ENCODE measurements at places on chromosomes 7 and 10.

GRCh38 chr10:126397640-126398382 lies 9.5 kb upstream of the ADAM12 start:
- no peak for DNase-seq

- no peak for DNase-seq
Measured at GRCh38 chr7:121180436-121181063, 148.2 kb upstream of the WNT16 start.

GRCh38 chr7:33744293-33745075 lies 160.9 kb upstream of the BMPER start:
- DNase-seq: no peak

DNA sequence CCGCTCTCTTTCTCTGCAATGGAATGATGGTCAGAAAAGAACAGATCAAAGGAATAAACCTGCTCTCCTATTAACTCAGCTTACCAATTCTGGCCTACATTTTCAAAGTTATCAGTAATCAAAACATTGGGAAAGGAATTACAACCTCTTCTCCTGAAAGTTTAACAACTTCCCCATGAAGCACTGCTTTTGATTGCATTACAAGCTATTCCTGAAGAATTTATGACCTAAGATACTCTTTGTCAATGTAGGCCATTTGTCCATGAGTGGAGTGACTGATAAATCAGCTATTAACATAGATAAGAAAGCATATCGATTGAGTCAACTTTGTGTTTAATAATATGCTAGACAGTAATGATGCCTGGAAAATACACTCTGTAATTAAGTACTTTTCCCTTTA lies 271.7 kb upstream of the C7orf33 start:
- DNase-seq: no peak

DNA sequence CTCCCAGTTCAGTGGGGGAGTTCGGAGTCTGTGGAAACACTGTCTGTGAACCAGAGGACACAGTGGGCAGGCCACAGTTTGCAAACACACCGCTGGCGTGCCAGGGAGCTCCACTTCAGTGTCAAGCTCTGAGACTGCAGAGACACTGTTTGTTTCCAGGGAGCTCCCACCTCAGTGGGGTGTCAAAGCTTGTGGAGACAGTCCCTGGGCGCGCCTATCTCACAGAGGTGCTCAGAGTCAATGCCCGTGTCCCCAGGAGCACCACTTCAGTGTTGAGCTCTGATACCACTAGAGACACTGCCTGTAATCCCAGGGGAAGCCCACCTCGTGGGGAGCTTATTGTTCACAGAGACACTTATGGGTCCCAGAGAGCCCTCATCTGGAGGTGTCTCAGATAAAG lies 4.3 kb downstream of the MYO1G start:
- no peak for DNase-seq

- no peak for DNase-seq
Measured at GRCh38 chr10:71780719-71781118, 7.4 kb upstream of the VSIR start.

- no peak for DNase-seq
Measured at GRCh38 chr10:57015595-57016318, 654.7 kb upstream of the ZWINT start.

DNA sequence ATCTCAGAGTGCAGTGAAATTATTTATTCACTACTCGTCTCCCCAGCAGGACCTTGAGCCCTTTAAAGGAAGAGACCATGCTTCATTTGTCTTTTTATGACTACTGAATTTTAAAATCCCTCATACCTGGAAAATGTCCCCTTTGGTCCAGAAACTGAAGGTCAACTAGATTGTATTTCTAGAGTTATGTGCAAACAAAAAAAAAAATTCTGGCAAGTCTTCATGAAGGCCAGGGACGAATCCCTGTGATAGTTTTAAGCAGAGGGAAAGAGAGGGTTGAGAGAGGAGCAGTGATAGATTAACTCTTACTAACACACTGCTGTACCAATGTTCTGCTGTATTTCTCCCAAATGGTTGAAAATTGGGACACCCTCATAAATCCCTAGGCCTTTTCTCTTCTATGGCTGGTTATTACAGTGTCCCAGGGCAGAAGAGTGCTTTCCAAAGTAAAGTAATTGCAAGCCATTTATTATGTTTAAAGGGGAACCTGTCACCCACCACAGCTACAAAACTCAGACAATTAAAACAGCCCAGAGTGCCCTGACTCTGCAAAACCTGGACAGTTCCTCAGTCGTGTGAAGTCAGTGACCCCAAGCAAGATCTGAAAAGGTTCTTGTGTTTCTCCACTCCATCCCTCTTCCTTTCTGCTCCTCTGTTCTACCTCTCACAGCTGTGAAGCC lies 182.8 kb upstream of the AOAH start:
- DNase-seq: no peak

- no peak for DNase-seq
Measured at GRCh38 chr10:52747694-52748093, 24.9 kb downstream of the MBL2 start.

DNA sequence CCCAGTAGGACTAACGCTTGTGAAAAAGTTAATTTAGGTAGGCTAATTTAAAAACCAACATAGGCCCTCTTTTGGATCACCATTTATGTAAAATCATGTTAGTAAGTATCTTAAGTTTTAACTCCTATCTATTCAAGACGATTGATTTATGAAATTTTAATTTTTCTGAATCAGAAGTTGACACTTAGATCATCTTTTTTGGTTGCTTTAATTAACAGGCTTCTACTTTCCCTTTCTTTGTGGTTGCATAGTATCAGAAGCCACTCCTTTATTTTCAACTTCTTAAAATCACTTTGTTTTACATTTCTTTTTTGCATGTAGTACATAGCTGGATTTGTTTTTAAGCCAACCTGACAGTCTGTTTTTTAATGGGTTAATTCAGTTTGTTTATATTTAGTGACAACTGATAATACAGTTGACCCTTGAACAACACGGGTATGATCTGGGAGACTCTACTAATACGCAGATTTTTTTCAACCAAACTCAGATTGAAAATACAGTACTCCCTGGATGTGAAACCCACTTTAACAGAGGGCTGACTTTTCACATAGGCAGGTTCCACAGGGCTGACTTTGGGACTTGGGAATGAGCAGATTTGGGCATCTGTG lies 69.7 kb upstream of the SYPL1 start:
- no peak for DNase-seq

GRCh38 chr10:95327367-95327766 lies 36.6 kb upstream of the PDLIM1 start:
- no peak for DNase-seq

GRCh38 chr7:34222722-34223121 lies 317.4 kb downstream of the BMPER start:
- DNase-seq: no peak

- no peak for DNase-seq
Measured at GRCh38 chr7:151431281-151431767, 8.6 kb downstream of the CRYGN start.

GRCh38 chr7:43568529-43568928 lies 14.4 kb upstream of the STK17A start:
- DNase-seq: no peak

DNA sequence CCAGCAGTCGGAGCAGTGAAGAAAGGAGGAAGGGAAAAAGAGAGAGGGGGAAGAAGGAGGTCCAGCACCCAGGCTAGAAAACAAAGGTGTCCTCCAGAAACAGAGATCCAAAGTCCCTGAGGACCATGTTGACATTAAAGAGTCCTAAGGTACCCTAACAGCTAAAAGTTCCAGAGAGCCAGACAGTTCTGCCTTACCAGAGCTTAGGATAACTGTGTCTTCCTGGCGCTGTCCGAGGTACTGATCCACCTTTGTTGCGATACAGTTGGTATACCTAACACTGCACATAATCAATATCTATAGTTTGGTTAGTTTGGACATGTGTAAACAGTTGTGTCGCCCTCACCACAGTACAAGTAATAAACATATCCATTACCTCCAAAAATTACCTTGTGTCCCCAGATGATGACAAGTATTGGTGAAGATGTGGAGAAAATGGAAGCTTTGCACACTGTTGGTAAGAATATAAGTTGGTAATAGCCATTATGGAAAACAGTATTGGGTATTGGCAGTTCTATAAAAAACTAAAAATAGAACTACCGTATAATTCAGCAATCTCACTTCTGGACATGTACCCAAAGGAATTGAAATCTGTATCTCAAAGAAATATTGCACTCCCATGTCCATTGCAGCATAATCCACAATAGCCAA lies 59.8 kb downstream of the GRID1 start:
- no peak for DNase-seq

GRCh38 chr10:7340179-7340874 lies 70.5 kb downstream of the SFMBT2 start:
- no peak for DNase-seq

DNA sequence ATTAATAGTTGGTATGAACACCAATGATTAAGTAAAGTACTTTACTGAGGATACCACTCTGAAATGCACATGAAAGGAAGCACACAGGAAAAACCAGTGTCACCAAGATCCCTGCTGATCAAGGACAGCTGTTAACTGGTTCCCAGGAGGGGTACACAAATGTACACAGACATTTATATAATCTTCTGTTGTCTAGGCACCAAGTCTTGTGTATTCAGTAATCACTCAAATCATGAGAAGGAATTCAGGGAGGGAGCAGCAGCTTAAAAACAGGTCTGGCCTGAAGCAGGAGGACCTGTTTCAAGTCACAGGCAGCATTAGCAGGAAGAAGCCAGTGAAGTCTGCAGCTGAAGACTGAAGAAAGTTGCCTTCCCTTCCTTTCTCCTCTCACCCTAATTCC lies 18.7 kb downstream of the MPP7 start:
- no peak for DNase-seq

GRCh38 chr7:150567169-150567568 lies at the start of gene GIMAP4:
GIMAP4 (plus strand) TSS chr7:150567390; CDS start chr7:150569902, 2,512 bp downstream.
- DNase-seq: no peak

DNA sequence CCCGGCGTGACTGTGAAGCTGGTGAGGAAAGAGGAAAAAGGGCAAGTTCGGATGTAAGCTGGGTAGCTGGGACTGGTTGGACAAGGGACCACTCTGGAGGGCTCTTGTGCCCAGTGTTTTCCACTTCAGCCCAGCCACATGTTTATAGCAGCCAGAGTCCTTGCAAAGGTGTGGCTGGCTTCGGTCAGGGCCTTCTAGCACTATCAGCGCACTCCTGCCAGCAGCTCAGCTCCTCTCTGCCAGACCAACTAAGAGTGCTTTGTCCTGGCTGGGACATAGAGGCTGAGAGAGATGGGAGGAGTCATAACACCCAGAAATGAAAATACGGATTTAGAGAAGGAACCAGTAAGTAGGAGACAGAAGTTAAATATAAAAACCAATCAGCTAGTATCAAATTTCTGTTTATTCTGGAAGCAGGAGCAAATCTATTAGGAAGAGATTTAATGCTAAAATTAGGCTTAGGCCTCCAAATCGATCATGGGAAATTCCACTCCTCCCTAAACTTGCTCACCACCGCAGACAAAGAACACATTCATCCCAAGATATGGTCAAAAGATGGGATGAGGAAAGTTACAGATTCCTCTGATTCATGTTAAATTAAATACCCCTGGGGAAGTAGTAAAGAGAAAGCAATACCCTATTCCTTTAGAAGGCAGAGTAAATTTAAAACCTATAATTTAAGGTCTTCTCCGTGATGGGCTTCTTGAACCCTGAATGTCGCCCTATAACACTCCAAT lies 135.0 kb downstream of the RALA start:
- no peak for DNase-seq

DNA sequence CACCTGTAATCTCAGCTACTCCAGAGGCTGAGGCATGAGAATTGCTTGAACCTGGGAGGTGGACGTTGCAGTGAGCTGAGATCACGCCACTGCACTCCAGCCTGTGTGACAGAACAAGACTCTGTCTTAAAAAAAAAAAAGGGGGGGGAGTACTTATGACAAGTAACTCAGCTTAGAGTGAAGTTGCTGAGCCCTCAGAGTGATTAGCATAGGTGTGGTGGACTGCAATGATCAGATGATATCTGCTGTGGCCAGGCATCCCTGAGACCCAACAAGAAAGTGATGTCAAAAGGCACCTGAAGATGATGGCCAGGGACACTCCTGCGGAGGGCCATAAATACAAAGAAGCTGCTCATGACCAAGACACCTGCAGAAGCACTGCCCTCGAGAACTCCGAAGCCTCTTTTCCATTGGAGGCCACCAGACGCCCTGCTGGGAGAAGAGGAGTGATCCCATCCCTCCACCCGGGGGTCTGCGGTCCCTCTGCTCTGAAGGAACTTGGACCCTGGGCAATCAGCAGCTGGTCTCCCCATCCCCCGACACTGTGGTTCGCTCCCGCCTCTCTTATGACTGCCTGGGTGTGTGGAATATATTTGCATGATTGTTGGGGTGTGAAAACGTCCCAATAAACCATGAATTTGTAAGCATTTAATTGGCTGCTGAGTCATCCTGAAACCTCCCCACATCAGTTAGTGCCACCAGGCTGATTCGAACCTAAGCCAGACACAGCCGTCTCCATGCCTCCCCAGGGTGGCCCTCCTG lies 46.0 kb downstream of the RASGEF1A start:
- no peak for DNase-seq

- no peak for DNase-seq
Measured at GRCh38 chr10:133306941-133307379, 1.7 kb downstream of the TUBGCP2 start.

DNA sequence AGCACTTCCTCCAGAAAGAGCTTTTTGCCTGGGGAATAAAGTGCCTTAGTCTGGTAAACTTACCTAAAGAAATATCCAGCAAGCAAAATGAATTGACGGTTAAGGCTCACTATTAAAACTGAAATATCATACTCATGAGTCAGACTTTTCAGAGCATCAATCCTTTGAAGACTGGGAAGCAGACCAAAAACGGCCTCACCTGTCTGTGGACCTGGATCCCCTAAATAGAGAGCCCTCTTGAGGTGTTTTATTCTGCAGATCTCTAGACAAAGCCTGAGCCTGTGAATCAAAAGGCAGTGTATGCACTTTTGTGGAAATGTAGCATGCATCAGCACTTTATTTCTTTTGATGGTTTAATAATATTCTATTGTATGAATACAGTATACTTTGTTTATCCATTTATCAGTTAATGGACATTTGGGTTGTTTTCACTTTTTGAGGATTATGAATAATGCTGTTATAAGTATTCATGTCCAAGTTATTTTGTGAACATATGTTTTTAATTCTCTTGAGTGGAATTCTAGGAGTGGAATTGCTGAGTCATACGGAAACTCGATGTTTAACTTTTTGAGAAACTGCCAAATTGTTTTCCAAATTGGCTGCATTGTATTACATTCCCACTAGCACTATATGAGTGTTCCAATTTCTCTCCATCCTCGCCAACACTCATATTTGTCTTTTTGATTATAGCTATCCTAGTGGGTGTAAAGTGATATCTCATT lies 449.0 kb upstream of the IGFBP3 start:
- DNase-seq: no peak

DNA sequence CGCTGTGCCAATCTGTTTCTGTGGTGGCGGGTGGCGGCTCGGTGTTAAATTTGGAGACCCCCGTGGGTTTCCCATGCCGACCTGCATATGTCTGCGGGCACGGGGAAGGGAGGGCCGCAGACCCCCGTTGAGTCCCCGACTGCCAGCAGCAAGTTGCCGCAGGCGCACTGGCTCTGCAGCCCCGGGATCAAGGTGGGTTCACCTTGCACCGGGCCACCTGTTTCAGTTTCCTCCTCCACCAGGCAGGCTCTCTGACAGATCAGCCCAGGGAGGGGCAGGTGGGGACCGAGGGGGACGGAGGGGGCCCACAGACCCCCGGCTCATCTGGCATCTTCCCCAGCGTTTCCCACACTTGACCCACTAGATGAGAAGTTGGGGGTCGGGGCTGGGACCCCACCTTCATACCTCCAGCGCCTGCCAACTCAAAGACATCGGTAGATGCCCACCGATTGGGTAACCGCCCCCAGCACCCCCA lies 95.9 kb downstream of the CUX1 start:
- no peak for DNase-seq

Data from anterior cingulate cortex (tissue), 58 donors.